Right atrium auricular region (tissue), 2 donors: ENCODE measurements at places on chromosomes 16 and 17.

GRCh38 chr17:45132320-45132571 is at the start of gene PLCD3:
TSS of gene PLCD3 (minus strand) at chr17:45132515. CDS start at chr17:45132410, 105 bp downstream.
- DNase-seq = no peak

DNA sequence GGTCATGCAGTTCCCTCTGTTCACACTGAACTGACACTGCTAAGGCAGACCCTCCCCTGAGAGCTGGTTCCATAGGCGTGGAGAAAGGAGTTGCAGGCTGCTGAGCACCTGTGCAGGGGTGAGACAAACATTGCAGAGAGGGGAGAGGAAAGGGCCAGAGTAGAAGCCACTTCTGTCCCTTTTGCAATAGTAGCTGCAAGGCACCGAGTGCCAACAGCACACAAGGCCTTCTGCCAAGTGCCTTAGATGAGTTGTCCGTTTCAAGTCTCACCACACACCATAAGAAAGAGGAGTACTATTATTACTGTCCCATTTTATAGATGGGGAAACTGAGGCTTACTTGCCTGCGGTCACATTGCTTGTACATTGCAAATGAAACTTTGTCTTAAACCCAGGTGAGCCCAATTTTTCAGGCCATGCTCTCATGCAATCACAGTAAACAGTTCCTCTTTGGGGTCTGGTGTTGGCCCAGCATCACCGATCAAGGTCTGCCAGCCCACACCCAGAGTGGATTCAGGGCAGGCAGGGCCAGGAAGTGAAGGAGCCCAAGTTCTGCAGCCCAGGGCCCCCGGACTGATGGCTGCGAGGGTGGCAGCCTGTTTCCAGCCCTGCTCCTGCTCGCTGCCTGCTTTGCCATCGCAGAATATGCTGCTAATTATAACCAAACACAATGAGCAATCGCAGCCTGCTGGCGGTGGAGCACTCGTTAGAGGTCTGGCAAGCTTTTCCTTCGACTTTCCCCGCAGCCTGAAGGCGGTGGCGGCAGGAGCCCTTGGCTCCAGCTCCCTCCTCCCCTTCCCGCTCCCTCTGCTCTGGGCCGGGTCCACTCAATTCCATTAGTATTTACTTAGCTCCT is 36.8 kb upstream of the DYNLL2 start:
- DNase-seq = no peak

GRCh38 chr16:813204-813915 is 12.8 kb upstream of the GNG13 start:
- no peak for DNase-seq

GRCh38 chr17:5509482-5509881 is 23.1 kb downstream of the MIS12 start:
- DNase-seq = no peak
